ENCODE measurements at places on chromosomes 1 and 21.
A peak's percentile ranks its signal among the peaks of the same experiment; 100 is the strongest.

GRCh38 chr1:54193453-54193852 lies 6.4 kb downstream of the CYB5RL start:
- DNase-seq, result no peak

DNA sequence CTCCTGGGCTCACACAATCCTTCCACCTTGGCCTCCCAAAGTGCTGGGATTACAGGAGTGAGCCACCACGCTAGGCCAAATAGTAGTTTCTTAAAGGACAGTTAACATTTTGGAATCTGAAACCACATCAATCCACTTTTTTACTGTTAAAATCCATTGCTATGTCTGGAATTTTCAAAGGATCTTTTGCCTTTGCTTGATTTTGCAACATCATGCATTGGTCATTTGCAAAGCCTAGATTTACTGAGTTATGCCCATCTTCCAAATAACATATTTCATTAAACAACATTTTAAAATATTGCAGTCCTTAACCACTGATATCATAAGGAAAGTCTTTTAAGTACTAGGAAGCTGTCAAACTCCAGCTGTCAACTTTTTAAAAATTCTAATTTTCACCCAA lies 3.3 kb downstream of the POGZ start:
- DNase-seq, result no peak

GRCh38 chr1:28115267-28115666 lies 26.9 kb upstream of the EYA3 start:
- DNase-seq, result peak; percentile 28

DNA sequence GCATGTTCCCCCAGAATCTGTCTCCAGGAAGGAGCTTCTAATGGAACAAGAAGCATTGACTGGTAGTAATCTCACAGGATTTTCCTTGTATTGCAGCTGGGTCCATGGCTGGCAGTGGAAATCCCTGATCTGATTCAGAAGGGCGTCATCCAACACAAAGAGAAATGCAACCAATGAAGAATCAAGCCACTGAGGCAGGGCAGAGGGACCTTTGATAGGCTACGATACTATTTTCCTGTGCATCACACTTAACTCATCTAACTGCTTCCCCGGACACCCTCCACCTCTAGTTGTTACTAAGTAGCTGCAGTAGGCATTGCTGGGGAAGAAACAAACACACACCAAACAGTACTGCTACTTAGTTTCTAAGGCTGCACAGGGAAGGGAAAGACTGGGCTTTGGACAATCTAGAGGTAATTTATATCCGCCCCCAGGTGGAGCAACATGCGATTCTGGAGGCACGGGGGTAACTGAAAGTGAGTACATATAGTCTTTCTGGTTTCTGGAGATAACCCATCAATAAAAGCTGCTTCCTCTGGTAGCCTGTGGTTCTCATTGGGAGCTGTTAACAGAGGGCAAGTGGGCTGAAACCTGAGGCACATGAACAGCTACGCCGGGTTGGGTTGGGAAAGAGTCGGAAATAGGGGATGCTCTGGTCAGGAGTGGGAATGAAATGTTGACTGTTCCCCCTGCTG lies 837 bp upstream of the USP21 start:
- no peak for DNase-seq

- DNase-seq, result no peak
Measured at GRCh38 chr1:248696261-248696660, 6.3 kb downstream of the OR14I1 start.

Measured in CD8-positive, alpha-beta T cell (primary cell).